Neural crest cell (in vitro differentiated cells): ENCODE measurements at places on chromosomes 13 and 19.

DNA sequence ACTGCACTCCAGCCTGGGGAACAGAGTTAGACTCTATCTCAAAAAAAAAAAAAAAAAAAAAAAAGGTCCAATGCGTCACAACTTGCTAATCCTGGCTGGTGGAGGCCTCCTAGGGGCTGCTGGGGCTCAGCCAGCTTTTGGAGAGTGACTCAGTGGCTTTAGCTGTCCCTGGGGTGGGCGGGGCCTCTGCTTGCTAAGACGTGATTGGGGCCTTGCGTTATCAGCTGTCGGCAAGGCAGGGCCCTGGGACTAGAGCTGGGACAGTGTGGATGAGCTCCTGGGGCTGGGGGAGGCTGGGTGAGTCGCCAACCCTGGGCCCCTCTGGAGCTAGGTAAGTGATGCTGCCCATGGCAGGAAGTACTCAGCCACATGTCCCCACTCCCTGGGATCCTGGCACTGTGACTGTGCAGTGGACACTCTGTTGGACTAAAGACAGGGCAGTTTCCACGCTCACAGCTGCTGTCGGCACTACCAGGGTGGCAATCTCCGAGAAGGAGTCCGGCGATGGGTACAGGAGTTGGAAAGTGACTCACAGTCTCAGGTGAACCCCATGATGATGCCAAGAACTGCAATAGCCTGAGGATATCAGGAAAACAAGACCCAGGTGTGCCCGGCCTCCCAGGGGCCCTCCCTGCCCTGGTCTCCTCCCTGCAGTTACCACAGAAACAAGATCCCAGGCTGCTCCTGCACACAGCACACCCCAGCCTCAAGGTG, 32.2 kb downstream of the F2RL3 start:
- no peaks in the 10 kb centered on the region for H3K4me1 ChIP-seq
- peaks cover 5% of the 10 kb centered on the region for H3K36me3 ChIP-seq
- DNase-seq = no peak
- H3K27me3 ChIP-seq = no peaks in the 10 kb centered on the region
- no peak overlapping the region for H3K4me3 ChIP-seq

DNA sequence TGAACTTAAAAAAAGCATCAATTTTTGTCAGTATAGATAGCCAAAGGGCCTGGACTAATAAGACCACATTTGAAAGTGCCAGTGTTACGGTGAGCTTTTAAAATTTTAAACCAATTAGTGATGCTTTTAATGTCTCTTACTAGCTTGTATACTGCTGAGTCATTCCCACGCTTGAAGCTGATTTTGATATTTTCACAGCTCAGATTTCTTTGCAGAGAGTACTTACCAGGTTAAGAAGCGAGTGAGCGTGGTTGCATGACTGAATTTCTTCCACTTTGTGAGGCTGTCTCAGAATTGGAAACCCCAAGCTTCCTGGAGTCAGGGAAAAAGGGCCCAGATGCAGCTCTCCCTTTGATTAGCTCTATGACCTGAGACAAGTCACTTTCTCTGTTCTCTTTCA, 74.5 kb upstream of the NBEA start:
- no peak for DNase-seq
- H3K4me3 ChIP-seq = no peak overlapping the region
- no peaks in the 10 kb centered on the region for H3K27me3 ChIP-seq
- H3K4me1 ChIP-seq = peaks cover 24% of the 10 kb centered on the region
- peak overlapping the region; percentile 36 for H3K27ac ChIP-seq

DNA sequence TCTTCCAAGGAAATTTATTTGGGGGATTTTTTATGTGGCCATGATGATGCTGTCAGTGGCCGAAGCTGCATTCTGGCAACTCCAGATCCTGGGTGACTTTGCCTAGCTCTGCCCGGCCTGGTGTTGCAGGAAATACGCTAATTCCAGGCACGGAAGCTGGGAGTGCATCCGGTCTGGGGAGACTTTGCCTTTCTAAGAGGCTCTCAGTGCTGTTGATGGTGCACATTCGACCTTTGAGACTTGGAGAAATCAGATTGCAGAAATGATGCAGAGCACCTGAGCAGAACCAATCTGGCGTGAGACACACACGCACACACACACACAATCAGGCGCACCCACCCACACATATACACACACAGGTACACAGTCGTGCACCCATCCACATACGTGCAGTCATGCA, 5.9 kb upstream of the TMEM255B start:
- DNase-seq = no peak
- peaks cover 2% of the 10 kb centered on the region for H3K4me1 ChIP-seq
- H3K4me3 ChIP-seq = no peak overlapping the region
- H3K27ac ChIP-seq = no peak overlapping the region
- no peaks in the 10 kb centered on the region for H3K36me3 ChIP-seq

GRCh38 chr19:4360641-4361151, 17.3 kb downstream of the MPND start:
- no peak for DNase-seq
- peak overlapping the region; percentile 65 for H3K4me3 ChIP-seq

DNA sequence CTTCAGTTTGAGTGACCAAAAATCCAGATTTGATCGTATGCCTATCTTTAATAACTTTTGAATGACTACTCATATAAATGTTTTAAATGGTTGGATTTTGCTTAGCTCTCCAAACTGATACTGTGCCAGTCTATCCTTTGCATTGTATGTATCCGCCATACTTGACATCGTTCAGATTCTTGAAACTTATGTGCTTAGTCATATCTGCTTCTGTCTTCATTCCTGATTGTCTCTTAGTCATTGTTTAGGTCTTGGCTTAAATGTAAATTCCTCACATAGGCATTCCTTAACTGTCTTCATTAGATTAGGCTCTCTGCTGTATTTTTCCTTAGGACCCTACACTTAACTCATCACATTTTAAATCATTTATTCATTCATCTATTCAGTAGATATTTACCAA, 126.0 kb downstream of the PCCA start:
- no peak for DNase-seq
- H3K36me3 ChIP-seq = peaks cover 26% of the 10 kb centered on the region
- no peaks in the 10 kb centered on the region for H3K4me1 ChIP-seq
- H3K27me3 ChIP-seq = no peaks in the 10 kb centered on the region

GRCh38 chr19:7778081-7778480, 15.0 kb downstream of the CLEC4M start:
- H3K36me3 ChIP-seq = no peaks in the 10 kb centered on the region
- no peak overlapping the region for H3K27ac ChIP-seq
- no peak overlapping the region for H3K4me3 ChIP-seq
- no peaks in the 10 kb centered on the region for H3K4me1 ChIP-seq
- H3K27me3 ChIP-seq = peaks cover 75% of the 10 kb centered on the region

DNA sequence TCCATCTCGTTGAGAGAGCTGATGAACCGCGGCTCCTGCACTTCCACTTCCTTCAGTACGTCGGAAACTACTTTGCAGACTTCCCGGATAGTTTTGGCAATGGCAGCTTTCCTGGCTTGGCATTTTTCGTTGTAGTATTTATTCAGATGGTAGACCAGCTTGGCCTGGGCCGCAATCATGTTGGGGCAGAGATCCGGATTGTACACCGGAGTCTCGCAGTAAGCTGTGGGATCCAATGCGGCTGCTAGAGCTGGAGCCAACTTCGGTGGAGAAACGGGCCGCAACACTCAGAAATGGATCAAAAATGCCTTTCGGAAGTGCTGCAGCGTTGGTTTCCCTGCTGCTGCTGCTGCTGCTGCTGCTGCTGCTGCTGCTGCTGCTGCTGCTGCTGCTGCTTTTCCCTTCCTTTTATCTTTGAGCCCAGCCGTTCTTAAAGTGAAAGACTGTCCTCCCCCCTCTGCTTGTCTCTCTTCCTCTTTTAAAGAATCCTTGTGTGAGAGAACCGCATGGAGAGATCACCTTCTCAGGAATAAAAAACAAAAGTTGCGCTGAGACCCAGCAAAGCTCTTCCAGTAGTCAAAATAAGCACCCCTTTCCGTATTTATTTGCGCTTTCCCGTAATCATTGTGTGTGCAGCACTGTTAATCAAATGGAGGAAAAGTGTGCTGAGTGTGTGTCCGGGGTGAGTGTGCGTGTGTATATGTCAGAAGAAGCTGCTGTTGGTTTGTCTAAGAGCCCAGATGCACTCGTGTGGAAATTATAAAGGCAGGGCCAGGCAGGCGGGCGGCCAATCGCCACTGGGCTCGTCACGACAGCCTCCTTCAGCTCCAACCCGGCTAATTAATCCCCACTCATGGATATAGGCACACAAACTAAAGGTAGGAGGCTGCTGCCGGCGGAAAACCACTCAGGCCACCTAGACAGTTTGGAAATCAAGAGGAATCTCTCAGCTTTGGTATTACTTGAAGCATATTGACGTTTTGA, at the start of gene MAB21L1:
Gene MAB21L1, minus strand, starts transcription at position 730 of the 984 bp plus-strand sequence. Its CDS starts 551 bp downstream, at position 179.
- peaks cover 99% of the 10 kb centered on the region for H3K27me3 ChIP-seq
- peaks cover 45% of the 10 kb centered on the region for H3K4me1 ChIP-seq

- no peaks in the 10 kb centered on the region for H3K4me1 ChIP-seq
- DNase-seq = no peak
- no peaks in the 10 kb centered on the region for H3K27me3 ChIP-seq
- H3K4me3 ChIP-seq = no peak overlapping the region
Observed at GRCh38 chr19:30209617-30210600, 162.3 kb upstream of the ZNF536 start.

DNA sequence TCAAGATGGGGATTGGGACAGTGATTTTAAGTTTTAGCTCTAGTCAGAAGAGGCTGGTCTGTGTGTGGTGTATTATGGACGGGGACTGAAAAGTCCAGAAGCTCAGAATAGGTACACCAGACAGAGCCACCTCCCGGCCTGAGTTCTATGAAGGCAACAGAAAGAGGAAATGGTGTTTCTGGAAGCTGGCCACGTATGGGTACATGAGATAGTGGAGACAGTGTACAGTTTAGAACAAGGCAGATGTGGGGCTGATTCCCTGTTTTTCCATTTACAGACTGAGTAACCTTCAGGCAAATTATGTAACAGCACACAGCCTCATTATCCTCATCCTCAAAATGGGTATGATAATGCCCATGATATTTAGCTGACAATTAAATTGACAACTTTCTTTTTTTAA, 1.3 kb downstream of the ZNF175 start:
- H3K36me3 ChIP-seq = no peaks in the 10 kb centered on the region
- H3K4me3 ChIP-seq = peak overlapping the region; percentile 98
- H3K27me3 ChIP-seq = peaks cover 32% of the 10 kb centered on the region

DNA sequence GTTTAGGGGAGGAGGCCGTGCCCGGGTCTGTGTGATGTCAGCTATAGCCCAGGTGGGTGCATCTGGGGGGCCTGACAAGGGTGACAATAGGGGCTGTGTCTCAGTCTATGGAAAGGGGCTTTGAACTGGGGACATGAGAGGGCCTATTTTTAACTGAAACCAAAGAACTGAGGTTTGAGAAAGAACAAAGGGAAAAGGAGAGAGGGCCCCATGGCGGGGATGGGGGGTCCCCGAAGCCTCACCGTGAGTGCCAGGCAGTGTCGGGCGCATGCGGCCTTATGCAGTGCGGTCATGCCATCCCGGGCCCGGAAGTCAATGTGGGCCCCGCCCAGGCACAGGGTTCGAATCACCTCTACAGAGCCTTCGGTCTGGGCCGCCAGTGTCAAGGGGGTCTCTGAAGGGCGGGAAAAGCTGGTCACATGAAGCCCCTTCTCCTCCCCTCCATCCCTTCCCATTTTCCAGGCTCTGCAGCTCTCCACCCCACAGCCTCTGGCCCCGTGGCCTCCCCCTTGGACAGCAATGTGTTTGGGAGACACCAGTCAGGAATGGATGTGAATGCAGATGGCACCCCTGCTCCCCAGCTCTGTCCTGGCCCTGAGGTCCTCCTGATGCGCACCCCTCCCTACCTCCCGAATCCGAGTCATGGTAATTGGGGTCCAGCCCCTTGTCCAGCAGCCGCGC, 5.9 kb downstream of the SHANK1 start:
- H3K4me1 ChIP-seq = no peaks in the 10 kb centered on the region
- H3K27ac ChIP-seq = no peak overlapping the region
- no peak for DNase-seq
- no peaks in the 10 kb centered on the region for H3K36me3 ChIP-seq

DNA sequence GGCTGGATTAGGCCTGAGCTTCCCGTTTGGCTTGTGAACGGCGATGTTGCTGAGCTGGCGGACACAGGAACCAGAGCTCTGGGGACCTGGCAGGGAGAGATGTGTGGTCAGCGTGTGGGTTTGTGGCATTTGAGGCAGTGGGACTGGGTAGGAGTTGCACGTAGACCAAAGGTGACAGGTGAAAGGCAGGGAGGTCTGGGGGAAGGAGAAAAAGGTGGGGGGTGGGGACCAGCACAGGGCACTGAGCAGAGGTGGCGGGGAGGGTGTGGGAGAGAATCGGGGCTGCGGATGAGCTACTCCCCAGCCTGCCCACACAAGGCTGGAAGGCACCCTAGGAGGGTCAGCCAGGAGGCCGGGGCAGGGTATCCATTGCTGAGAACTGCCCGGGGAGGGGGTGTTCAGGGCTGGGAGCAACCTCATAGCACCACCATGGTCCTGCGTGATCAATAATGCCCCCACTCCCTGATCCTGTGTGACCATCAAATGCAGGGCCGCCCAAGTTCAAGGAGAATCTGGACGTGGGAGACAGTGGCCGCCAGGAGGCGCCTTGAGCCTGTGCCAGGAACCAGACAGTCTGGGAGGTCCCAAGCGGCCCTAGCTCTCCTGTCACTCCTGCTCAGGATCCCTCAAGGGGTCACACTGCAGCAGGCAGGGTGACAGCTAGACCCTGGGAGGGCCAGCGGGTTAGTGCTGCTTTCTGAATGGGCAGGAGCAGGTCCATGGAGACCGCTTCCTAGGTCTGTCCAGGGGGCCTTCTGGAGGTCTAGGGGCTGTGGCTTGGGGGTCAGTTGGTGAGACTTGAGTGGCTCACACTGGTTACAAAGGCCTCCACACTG, 12.8 kb upstream of the SELENOW start:
- H3K27ac ChIP-seq = no peak overlapping the region
- H3K27me3 ChIP-seq = no peaks in the 10 kb centered on the region
- peak overlapping the region; percentile 51 for H3K4me3 ChIP-seq
- peaks cover 15% of the 10 kb centered on the region for H3K4me1 ChIP-seq
- no peaks in the 10 kb centered on the region for H3K36me3 ChIP-seq

GRCh38 chr13:49020940-49021553, 45.3 kb downstream of the FNDC3A start:
- peaks cover 35% of the 10 kb centered on the region for H3K36me3 ChIP-seq
- no peak overlapping the region for H3K4me3 ChIP-seq
- H3K4me1 ChIP-seq = no peaks in the 10 kb centered on the region
- no peak overlapping the region for H3K27ac ChIP-seq
- no peaks in the 10 kb centered on the region for H3K27me3 ChIP-seq
- no peak for DNase-seq

- H3K27me3 ChIP-seq = peaks cover 36% of the 10 kb centered on the region
- DNase-seq = peak; percentile 68
- no peaks in the 10 kb centered on the region for H3K36me3 ChIP-seq
- peaks cover 14% of the 10 kb centered on the region for H3K4me1 ChIP-seq
- no peak overlapping the region for H3K27ac ChIP-seq
- H3K4me3 ChIP-seq = peak overlapping the region; percentile 83
Observed at GRCh38 chr19:48510421-48511268, 990 bp downstream of the LMTK3 start.

DNA sequence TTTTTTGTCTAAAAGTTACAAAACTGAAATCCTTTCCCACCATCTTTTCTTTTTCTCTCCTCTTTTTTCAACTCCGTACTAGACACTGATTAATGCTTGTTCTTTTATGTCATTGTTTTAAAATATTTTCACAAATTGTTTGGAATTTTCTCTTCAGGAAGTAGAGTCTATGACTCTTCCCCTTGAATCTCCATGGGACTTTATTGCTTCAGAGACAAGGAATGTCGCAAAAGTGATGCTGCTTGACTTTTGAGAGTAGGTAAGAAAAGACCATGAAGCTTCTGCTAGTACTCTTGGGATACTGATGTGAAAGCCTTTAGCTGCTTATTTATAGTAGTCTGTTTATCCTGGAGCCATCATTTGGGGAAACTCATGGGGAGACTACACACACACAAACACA, 260.1 kb upstream of the SLC10A2 start:
- H3K27me3 ChIP-seq = no peaks in the 10 kb centered on the region
- H3K4me3 ChIP-seq = no peak overlapping the region
- DNase-seq = no peak
- H3K27ac ChIP-seq = no peak overlapping the region
- H3K36me3 ChIP-seq = no peaks in the 10 kb centered on the region
